ENCODE measurements at places on chromosomes 1 and 21. TPM values are rescaled to one million over a fixed set of nuclear protein-coding genes. Genes with fewer than 3 reads are reported as not detected.
A peak's percentile ranks its signal among the peaks of the same experiment; 100 is the strongest.

DNA sequence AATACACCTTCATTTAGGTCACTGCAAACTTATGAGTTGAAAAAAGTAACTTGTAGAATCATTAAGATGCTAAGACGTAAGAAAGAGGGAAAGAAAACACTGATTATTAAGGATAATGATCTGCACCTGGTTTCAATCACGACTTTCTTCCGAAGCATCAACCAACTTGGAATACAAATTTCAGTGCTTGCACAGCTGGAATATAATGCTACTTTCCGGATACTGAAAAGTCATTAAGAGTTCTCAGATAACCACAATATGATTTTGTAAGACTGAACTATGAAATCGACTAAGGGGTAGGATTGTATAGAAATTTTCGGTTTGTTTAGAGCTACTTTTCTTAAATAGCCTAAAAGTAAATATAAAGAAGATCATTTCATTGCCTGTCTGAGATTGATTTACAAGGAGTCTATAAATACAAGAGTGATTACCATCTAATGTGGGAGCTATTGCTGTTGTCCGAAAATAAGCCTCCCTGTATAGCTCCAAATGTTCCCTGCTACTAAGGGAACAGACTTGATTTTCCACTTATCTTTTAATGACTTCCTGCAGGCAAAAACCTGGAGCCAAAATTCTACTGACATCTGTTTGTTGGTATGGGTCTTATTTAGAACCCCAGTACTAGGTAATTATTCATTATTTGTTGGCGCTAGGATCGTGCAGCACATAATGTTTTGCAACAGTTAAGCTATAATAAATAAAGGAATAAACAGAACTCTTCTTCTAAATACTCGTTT is 673.3 kb downstream of the KCNT2 start:
- DNase-seq = peak; percentile 88

DNA sequence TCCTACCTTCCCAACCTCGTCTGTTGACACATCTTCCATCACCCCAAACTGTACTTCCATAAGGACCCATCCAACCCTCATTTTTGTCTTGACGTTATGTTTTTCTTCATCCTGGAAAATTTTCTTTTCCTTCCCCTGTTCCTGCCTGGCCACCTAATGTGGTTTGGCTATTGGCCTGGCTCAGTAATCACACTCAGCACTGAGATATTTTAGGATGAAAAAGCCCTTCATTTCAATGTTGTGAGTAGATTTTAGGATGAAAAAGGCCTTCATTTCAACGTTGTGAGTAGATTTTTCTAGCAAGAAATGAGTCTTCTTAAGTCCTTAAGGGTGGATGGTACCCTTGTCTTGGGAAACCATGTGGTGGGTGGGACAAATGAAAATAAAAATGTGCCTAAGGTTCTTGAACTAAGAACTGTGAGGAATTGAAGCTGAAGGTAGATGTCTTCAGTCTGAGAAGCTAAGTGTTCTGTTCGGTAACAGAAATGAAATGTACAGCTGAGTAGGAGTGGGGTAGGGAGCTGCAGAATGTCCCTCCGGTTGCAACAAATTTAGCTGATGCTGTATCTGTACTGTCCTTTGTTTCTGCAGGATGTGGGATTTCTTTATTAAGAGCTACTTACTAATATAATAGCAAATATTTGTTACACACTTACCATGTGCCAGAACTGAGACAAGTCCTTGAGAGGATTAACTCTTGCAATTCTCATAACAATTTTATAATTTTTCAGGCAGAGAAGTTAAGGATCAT is 36.1 kb downstream of the DNTTIP2 start:
- no peak for DNase-seq

DNA sequence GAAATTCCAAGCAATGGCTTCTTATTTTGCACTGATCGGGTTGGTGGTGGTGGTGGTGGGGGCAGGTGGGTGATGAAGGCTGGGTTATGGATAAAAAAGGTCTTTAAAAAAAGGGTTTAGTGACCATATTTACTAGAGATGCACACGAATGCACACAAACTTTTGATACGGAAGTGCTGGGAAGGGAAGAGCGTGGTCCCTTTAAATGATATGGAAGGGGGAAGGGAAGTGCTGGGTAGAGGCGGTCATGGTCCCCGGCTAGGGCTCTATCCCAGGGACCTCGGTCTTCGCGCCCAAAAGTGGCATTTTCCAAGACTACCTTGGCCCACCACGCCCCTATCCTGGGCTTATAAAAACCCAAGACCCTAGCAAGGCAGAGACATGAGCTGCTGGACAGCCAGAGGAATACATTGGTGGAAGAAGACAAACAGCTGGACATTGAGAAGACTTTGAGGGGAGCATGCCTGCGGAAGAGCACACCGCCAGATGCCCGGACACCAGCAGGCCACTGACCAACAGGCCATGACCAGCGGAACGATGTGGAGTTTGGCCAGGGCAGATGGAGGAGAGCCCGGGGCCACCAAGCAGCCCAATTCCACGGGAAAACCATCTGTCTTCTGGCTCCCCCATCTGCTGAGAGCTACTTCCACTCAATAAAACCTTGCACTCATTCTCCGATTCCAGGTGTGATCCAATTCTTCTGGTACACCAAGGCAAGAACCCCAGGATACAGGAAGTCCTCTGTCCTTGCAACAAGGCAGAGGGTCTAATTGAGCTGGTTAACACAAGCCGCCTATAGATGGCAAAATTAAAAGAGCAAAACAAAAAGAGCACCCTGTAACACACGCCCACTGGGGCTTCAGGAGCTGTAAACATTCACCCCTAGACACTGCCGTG is 1720.2 kb downstream of the MRPL39 start:
- DNase-seq = no peak

DNA sequence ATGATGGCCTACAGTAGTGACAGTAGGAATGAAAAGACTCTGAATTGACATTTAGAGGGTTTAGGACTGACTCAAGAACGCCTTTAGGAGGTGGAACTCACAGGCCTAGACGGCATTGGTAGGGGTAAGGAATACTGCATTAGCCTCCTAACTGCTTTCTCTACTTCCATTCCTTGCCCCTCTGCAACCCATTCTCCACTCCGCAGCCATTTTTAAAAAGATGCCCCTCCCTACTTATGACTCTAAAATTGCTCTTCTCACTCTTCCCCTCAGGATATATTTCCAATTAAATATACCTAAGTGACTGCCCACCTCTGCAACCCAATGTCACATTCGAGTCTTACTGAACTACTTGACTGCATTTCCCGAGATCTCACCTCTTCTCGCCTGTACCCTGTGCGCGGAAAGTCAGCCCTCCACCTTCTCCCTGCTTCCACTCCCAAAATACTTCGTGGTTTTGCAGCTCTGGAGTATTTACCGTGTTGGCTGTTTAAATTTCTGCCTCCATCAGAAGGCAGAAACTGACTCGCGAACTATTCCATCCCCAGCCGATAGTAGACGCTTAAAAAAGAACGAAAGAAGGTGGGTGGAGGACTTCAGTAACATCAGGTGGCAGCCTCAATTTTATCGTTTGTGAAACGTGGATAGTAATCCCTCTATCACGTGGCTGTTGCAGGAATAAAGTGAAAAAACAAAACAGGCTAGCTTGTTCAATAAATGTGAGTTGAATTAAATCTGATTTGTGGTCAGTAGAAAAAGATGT is 1.1 kb upstream of the YBX1 start:
- peak; percentile 33 for DNase-seq

GRCh38 chr1:236421022-236421421 is 26.9 kb downstream of the EDARADD start:
- DNase-seq = no peak

DNA sequence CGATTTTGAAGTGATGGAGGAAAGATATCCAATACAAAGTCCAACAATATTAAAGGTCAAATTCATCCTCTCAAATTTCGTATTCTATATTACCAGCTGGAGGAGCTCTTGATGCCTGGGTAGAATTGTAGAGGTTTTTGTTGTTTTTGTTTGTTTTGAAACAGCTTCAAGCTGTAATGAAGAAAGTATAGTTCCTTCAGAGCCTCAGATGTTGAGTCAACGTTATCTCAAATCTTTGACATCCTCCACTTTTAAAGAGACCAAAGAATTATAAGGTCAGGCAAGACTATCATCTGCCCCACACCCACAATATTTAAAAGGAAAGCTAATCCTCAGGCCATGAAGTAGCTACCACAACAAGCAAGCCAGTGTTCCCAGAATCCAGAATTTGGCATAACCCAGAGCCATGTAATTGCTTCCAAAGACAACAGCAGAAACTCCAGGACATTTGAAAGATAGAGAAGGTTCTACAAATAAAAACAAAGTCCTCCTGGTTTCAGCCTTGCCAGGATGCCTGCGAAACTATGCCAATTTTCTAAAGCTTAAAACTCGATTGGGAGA is 24.9 kb downstream of the VAV3 start:
- DNase-seq = no peak

Gene FAM72D
- 0.99 TPM for total RNA-seq

Gene SPTA1
- 10.6 TPM for total RNA-seq

Gene WNT4
- total RNA-seq = 4.2 TPM
